Cortex of kidney (tissue), 1 donor: ENCODE measurements at places on chromosomes 16 and 17.

DNA sequence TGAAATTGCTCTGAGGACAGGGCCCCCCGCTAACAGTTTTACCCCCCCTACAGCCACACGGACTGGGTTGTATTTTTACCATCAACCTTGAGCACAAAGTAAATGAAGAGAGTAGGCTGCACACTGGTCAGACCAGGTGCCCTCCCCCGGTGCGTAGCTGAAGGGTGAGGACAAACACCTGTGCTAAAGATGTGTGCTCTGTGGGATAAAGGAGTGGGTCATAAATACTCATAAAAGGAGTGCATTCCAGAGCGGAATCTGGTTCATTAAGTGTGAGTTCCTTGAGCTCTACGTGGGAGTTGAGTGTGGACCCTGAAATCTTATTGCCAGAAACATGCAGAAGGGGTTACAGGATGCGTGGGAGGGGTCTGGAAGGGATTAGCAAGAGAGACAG lies 217.0 kb downstream of the CCDC182 start:
- no peak for DNase-seq

- no peak for DNase-seq
Observed at GRCh38 chr16:75032655-75033054, 33.8 kb downstream of the ZNRF1 start.

DNA sequence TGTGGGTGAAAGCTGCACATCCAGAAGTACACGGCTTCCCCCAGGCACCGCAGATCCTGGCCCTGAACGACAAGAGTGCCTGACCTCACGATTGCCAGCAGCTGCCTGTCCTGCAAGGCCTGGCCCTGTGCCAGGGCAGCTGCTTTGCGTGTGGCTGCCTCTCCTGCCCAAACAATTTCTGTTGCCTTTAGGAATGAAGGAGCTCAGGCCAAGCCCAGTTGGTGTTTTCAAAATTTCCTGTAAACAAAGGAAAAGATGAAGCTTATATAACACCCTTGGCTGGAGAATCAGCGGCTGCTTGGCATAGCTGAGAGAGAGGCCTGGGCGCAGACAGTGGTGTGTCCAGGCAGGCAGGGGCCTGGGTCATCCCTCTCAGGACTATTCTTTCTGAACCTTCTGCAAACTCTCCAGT lies 11.7 kb upstream of the SLC47A2 start:
- no peak for DNase-seq

DNA sequence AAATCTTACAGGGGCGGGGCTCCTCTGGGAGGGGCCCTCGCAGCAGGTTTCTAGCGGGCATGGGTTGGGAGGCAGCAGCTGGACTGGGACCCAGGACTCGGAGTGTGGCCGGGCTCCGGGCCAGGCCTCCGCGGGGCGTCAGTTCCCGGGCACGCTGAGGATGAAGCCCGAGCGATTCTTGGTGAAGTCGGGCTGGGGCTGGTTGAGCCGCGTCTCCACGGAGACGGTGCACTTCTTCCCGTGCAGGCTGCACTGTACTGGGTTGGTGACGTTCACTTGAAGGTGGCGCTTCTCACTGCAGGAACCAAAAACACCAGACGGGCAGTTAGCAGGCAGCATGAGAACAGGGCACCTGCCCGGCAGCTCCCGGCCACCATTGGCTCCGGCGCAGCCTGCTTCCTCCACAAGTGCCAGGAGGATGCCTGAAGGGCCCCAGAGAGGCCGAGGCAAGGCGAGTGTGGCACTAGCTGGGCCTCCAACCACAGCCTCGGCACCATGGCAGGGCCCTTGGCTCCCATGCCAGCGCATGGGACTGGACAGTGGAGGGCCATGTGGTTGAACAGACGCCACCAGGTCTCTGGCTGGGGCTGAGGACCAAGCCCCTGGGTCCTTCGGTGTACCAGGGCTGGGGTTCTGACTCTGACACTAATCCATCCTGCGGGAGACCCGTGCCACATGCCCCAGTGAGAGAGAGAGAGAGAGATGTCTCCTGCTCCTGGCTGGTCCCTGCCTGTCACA lies 8.0 kb downstream of the CDK5R1 start:
- DNase-seq = no peak

DNA sequence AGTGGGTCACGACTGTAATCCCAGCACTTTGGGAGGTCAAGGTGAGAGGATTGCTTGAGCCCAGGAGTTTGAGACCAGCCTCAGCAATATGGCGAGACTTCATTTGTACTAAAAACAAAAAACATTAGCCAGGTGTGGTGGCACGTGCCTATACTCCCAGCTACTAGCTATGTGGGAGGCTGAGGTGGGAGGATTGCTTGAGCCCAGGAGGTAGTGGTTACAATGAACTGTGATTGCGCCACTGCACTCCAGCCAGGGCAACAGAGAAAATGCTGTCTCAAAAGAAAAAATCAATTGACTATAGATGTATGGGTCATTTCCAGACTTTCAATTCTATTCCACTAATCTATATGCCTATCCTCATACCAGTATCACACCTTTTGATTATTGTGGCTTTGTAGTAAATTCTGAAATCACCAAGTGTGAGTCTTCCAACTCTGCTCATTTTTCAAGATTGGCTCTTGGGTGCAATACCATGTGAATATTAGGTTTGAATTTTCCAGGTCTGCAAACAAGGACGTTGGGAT lies 27.2 kb upstream of the CEP20 start:
- DNase-seq = no peak

GRCh38 chr16:70723740-70724145 lies 37.9 kb upstream of the MTSS2 start:
- DNase-seq = no peak
